T-cell (primary cell): ENCODE measurements at places on chromosomes 16 and 17.

- H3K27ac ChIP-seq: no peak overlapping the region
- DNase-seq: no peak
- no peaks in the 10 kb centered on the region for H3K4me1 ChIP-seq
- no peak overlapping the region for H3K4me3 ChIP-seq
- H3K36me3 ChIP-seq: no peaks in the 10 kb centered on the region
These were observed 179.7 kb upstream of the HS3ST4 start for GRCh38 chr16:25512041-25512440.

DNA sequence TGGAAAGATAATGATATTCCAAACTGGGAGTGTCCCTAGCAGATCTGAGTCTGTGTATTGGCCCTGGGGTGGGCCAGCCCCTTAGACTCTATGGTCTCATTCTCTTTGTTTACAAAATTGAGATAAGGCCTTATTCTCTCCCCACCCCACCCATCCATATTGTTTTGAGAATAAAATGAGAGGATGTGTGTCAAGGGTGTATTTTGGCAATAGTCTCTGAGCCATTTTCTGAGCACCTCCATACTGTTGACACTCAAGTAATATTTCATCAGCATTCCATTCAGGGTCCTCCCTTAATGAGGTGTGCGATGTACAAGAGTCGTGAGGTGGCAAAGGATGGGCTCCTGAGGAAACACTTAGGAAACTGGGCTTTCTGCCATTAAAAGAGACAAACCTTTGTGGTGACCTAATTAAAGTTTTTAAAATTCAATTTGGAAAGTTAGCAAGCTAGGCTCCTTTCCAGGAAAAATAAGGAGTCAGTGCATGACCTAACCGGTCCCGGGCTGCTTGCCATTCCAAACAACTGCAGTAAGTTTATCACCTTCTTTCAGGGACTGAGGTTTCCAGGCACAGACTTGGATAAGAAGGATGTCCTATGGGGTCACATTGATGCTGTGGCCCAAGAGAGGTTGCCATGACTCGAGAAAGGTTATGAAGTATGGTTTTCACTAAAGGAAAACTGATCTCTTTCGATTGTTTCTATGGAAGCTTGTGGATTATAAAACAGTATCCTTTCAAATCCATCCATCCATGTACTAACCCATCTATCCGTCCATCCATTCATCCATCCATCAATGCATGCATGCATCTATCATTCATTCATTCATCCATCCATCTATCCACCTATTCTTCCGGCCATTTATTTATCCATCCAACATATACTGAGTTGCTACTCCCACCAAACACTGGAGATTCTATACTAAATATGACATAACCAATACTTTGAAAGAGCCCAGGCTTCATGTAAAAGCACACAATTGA lies 443.3 kb downstream of the UTP18 start:
- no peaks in the 10 kb centered on the region for H3K36me3 ChIP-seq
- no peak for DNase-seq
- no peaks in the 10 kb centered on the region for H3K27me3 ChIP-seq

DNA sequence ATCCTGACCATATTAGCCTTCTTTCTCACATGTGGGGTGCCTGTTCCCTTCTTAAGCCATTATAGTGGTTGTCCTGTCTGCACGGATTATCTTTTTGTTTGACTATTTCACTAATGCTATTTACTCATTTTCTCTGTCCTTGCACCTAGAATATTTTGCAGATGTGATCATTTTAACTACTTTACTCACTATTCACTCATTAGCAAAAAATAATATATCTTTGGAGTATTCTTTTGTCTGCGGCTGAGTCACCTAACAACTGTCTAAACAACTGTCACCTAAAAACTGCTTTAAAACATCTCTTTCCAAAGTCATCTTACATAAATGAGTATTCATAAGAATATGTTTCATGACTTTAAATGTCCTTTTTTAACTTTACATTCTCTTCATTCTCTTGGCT lies 87.4 kb downstream of the KCNJ2 start:
- H3K36me3 ChIP-seq: no peaks in the 10 kb centered on the region
- no peaks in the 10 kb centered on the region for H3K27me3 ChIP-seq
- no peak for DNase-seq
- no peaks in the 10 kb centered on the region for H3K4me1 ChIP-seq
- no peak overlapping the region for H3K4me3 ChIP-seq

DNA sequence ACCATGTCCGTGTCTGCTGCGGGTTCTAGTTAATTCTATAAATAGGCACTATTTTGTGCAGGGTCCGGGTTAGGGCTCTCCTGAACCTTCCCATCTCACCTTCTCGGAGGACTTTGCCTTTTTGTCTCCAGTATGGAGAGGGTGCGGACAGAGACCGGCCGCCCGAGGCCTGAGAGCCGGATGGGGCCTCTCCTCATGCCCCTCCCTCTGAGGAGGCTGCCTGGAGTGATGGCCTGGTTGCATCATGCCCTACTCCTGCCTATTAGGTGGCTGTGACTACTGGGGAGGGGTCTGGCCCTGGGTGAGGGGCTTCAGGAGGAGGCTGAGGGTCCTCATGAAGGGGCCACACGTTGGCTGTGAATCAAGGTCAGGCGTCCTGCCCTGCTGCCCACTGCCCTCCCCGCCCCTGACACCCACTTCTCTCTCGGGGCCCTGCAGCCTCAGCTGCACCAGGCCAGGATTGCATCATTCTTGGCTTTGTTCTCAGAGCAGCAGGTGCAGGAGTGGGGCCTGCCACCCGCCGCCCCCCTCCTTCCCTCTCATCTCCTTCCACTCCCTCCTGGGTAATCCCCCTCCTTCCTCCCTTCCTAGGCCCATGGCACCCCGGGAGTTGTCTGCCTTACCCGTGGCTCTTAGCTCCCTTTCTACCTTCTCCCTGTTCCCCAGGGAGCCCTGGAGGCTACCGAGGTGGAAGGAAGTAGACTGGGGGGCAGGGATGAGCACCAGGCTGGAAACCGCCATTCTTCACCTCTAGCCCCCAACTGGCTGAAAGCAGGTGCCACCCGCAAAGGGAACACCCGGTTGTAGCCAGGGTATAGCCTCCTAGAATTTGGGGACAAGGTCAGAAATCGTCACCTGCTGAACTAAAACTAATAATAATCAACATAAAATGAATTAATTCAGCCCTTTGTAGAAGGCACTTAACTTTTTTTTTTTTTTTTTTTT lies 12.7 kb upstream of the ARHGAP23 start:
- H3K36me3 ChIP-seq: no peaks in the 10 kb centered on the region
- no peaks in the 10 kb centered on the region for H3K4me1 ChIP-seq
- H3K27me3 ChIP-seq: no peaks in the 10 kb centered on the region
- no peak overlapping the region for H3K27ac ChIP-seq
- no peak overlapping the region for H3K4me3 ChIP-seq
- no peak for DNase-seq

- H3K4me1 ChIP-seq: no peaks in the 10 kb centered on the region
- no peak overlapping the region for H3K27ac ChIP-seq
- H3K27me3 ChIP-seq: no peaks in the 10 kb centered on the region
- DNase-seq: no peak
These were observed 23.8 kb downstream of the FAM83G start for GRCh38 chr17:18980682-18981334.

GRCh38 chr17:45431531-45432404 lies 902 bp downstream of the ARHGAP27 start:
- H3K4me1 ChIP-seq: peaks cover 2% of the 10 kb centered on the region
- DNase-seq: peak; percentile 46
- H3K27me3 ChIP-seq: no peaks in the 10 kb centered on the region
- peaks cover 6% of the 10 kb centered on the region for H3K36me3 ChIP-seq

DNA sequence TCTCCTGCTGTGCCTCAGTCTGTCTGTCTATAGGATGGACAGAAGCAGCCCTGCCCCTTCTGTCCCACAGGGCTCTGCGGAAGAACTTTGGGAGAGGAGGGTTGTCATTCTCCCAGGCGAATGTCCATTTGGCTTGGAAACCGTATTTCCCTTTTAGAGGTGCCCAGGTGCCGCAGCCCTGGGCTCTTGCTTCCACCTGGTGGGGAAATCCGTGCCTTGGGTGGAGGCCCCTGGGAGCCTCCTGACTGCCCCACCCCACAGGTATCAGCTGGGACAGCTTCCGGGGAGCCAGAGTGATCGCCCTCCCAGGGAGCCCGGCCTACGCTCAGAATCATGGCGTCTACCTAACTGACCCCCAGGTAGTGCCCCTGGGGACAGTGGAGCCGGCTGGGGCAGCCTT lies 12.7 kb downstream of the FCSK start:
- DNase-seq: no peak
- no peak overlapping the region for H3K4me3 ChIP-seq
- no peaks in the 10 kb centered on the region for H3K27me3 ChIP-seq
- no peaks in the 10 kb centered on the region for H3K4me1 ChIP-seq
- H3K27ac ChIP-seq: no peak overlapping the region

DNA sequence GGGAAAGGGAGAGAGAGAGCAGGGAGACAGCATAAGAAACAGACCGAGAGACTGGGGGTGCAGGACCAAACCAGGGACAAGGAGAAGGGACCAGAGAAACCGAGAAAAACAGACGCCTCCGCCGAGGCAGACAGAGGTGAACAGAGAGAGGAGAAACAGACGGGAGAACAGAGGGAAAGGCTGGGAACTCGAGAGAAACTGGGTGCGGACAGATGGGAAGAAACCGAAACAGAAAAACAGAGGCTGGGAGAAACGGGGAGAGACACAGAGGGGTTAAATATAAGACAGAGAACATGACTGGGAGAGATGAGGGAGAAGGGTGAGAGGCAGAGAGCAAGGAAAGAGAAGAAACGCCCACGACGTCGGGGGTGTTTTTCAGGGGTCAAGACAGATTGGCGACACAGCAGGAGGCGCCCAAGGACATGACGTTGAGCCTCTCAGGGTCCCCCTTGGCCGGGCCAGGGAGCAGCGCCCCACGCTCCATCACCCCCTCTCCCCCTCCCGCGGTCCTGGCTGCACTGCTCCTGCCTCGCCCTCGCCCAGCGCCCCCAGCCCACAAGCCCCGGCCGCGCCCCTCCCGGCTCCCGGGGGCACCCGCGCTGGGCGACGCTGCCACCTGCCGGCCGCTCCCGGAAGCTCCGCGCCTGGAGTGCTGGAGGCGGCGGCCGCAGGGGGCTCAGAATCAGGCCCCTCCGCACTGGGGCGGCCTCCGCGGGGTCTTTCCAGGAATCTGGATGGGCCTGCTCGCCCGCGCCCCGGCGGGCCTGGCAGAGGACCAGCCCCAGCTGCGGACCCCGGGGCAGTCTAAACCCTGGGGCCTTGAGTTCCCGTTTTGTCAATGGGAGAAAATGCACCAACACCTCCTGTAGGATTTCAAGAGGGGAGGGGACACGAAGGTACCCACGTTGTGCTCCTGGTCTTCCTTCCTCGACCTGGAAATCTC lies 1.3 kb upstream of the TMEM92 start:
- H3K36me3 ChIP-seq: no peaks in the 10 kb centered on the region
- no peaks in the 10 kb centered on the region for H3K27me3 ChIP-seq
- no peaks in the 10 kb centered on the region for H3K4me1 ChIP-seq
- DNase-seq: peak; percentile 57
- H3K27ac ChIP-seq: no peak overlapping the region
- H3K4me3 ChIP-seq: no peak overlapping the region

GRCh38 chr17:67998466-67998865 lies 2.2 kb upstream of the C17orf58 start:
- no peak overlapping the region for H3K27ac ChIP-seq
- H3K27me3 ChIP-seq: peaks cover 23% of the 10 kb centered on the region
- H3K36me3 ChIP-seq: no peaks in the 10 kb centered on the region
- peaks cover 11% of the 10 kb centered on the region for H3K4me1 ChIP-seq
- no peak for DNase-seq
- no peak overlapping the region for H3K4me3 ChIP-seq

DNA sequence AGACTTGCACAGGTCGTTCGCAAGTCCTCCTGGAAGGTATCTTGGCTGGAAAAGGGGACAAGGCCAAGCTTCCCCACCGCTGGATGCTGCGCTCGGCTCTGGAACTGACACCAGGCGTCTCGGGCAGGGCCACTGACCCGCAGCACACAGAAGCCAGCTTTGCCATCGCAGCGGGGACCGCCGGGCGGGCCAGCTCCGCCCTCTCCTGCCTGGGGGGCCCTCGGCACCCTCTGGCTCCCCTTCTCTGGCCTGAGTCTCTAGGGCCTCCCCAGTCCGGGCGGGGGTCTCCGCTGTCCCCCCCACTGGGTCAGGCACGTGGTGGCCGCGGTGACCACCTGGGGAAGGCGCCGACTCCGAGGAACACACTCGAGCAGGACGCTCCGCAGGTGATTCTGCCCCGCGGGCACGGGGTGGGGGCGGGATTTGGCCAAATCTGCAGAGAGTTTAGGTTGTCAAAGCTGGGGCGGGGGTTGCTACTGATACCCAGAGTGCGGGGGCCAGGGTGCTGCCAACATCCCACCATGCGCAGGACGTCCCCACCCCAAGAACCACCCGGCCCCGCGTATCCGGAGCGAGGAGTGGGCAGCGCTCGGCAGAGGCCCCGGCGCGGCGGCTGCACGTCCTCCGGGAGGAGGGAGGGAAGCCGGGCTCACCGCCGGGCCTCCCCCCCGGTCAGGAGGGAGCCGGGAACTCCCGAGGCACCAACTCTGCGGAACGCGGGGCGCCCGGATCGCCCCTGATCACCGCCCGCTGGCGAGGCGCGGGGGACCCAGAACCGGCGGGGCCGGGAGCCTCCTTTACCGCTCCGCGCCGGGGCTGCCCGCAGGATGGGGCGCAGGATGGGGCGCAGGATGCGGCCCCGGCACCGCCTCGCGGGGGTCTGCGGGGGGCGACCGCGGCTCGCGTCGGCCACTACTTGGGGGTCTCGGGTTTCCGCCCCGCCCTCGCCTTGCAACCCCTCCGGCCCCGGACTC lies 744 bp upstream of the METRNL start:
- peaks cover 32% of the 10 kb centered on the region for H3K27me3 ChIP-seq
- H3K36me3 ChIP-seq: no peaks in the 10 kb centered on the region
- no peaks in the 10 kb centered on the region for H3K4me1 ChIP-seq
- no peak overlapping the region for H3K27ac ChIP-seq
- no peak for DNase-seq
- peak overlapping the region; percentile 59 for H3K4me3 ChIP-seq

- peaks cover 6% of the 10 kb centered on the region for H3K36me3 ChIP-seq
- H3K4me1 ChIP-seq: no peaks in the 10 kb centered on the region
- H3K27me3 ChIP-seq: no peaks in the 10 kb centered on the region
- H3K4me3 ChIP-seq: no peak overlapping the region
- DNase-seq: no peak
- H3K27ac ChIP-seq: no peak overlapping the region
These were observed 62.1 kb downstream of the GAN start for GRCh38 chr16:81376880-81377279.

- peak overlapping the region; percentile 87 for H3K4me3 ChIP-seq
- DNase-seq: no peak
- H3K36me3 ChIP-seq: peaks cover 9% of the 10 kb centered on the region
- peaks cover 21% of the 10 kb centered on the region for H3K4me1 ChIP-seq
These were observed 667 bp downstream of the OGFOD1 start for GRCh38 chr16:56451753-56452689.
